Activated naive CD4-positive, alpha-beta T cell (primary cell): ENCODE measurements at places on chromosomes 5 and 9.

DNA sequence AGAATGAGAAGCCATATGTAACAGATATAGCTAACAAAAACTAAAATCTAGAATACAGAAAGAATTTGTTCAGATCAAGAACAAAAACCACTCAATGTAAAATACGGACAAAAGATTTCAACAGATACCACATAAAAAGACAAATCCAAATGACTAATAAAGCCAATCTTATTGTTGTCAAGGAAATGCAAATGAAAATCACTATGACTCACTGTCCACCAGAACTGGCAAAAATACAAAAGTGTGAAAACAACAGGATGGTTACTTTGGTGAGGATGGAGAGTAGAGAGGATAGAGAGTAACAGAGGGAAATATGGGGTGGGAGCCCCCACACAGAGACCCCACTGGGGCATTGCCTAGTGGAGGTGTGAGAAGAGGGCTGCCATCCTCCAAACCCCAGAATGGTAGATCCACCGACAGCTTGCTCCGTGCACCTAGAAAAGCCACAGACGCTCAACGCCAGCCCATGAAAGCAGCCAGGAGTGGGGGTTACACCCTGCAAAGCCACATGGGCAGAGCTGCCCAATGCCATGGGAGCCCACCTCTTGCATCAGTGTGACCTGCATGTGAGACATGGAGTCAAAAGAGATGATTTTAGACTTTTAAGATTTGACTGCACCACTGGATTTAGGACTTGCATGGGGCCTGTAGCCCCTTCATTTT lies 15.2 kb upstream of the RHOBTB3 start:
- DNase-seq, result no peak

GRCh38 chr9:79623799-79624721 lies 52.3 kb downstream of the TLE4 start:
- DNase-seq, result no peak

DNA sequence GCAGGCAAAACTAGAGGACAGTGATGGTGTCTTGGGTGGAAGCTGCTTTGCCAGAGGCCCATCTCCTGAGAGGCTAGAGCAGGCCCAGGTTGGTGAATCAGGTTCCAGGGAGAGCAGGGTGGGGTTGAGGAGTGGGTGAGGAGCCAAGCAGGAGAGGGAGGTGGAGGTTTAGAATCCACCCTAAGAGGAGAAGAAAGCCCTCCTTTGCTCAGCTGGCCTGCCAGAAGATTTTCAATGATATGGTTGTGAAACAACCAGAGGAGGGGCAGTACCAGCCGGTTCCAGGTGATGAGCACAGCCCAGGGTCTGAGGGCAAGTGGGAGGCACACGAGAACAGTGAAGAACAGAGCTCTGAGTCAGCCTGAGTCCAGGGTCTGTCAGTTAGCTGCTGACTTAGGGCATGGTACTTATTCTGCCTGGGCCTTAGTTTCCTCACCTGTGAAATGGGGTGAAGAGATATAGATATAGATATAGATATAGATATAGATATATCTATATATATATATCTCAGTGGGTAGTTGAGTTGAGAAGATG lies 17.8 kb downstream of the PPARGC1B start:
- DNase-seq, result no peak

- no peak for DNase-seq
Observed at GRCh38 chr9:96078897-96079490, 203.5 kb downstream of the ERCC6L2 start.

DNA sequence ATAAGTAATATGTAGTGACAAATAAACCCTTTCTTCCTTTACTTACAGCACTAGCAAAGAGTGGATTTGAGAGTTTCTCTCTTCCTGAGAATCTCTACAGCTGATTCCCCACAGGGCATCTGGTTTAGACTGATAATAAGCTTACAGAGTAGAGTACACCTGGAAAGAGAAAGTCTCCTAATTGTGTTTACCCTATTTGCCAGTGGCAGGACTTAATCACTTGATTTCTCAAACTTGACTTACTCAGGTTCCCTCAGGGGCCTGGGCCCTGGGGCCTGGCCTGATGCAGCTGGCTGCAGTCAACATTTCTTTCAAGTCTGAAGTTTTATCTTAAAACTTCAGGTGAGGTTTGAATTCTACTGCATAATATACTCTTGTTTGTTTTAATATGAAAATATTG lies 38.0 kb upstream of the UBTD2 start:
- DNase-seq, result no peak

DNA sequence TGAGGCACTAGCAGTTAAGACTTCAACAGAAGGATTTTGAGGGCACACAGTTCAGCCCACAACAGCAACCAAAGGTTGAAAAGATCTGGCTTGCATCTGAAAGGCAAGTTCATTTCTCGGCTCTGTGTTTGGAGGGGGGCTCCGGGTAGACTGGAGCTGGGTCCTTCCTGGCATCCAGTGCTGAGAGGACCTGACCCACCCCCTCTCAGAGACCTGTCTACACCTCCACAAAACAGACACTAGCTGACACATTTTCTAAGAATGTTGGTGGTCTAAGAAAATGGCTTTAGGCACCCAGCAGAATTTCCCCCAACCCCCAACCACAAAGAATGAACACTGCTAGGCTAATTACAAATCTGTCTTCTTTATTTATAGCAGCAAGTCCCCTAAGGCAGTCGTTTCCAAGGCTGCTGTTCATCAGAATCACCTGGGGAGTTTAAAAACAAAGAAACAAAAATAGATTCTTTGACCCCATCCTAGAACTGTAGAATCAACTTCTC lies 6.2 kb upstream of the PTCH1 start:
- no peak for DNase-seq

DNA sequence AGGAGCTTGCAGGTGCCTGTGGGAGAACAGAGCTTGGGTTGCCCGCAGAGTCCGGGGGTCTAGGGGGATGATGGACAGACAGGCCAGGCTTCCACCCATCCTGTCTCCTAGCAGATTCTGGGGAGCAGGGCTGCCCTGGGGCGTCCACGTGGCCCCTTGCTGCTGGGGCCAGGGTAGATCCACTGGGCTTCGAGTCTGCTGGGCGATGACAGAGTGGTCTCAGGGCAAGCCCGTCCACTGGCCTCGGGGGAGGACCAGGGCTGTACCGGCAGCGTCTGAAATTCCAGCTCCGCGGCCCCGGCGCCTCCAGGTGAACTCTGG lies 124.2 kb upstream of the IRX4 start:
- DNase-seq, result no peak

GRCh38 chr5:9538504-9538903 lies 7.4 kb downstream of the SEMA5A start:
- DNase-seq, result no peak

- no peak for DNase-seq
Observed at GRCh38 chr5:121915765-121916164, 46.0 kb upstream of the SRFBP1 start.

DNA sequence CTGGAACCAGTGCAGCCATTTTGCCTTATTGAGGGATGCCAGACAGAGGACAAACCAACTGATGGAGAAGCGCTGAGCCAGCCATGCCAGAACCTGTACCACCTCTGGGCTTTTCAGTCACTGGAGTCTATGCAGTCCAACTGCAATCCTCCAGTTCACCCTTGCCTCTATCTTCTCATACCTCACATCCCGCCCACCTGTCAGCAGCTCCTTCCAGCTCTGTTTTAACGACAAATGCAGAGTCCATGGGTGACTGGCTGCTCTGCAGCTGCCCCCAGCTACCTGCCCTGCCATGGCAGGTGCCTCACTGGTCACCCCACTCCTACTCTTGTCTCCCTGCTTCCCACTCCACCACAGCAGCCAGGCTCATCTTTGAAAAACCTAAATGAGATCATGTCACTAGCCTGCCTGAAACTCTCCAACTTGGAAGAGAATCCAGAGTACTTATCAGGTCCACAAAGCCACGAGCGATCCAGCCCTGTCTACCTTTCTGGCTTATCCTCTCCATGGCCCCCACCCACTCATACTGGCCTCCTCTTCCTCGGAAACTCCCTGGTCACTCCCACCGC lies 14.0 kb upstream of the ACSL6 start:
- no peak for DNase-seq

- DNase-seq, result no peak
Observed at GRCh38 chr5:10607023-10607665, 43.3 kb downstream of the ANKRD33B start.

GRCh38 chr5:74394528-74394915 lies 246.0 kb downstream of the ENC1 start:
- no peak for DNase-seq

- DNase-seq, result no peak
Observed at GRCh38 chr5:961002-961710, 47.4 kb upstream of the NKD2 start.

- no peak for DNase-seq
Observed at GRCh38 chr9:113991714-113992113, 86.4 kb downstream of the AMBP start.

- DNase-seq, result no peak
Observed at GRCh38 chr9:110877374-110877773, 160.9 kb downstream of the LPAR1 start.

DNA sequence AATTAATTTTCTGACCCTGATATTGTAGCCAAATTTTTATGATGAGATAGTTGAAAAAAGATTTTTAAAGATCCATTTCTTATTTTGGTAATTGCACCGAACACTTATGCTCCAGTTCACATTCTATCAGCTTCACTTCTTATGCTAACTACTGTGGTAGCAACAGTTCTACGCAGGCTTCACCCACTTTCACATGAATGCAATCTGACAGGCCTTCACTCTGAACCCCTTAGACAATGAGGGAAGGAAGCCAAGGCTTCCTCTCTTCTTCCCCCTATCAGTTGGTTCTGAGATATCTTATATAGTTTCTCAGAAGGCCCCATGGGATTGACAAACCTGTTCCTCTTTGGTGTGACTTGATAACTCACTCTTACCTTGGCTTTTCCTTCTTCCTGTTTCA lies 185.8 kb downstream of the CETN3 start:
- DNase-seq, result no peak

DNA sequence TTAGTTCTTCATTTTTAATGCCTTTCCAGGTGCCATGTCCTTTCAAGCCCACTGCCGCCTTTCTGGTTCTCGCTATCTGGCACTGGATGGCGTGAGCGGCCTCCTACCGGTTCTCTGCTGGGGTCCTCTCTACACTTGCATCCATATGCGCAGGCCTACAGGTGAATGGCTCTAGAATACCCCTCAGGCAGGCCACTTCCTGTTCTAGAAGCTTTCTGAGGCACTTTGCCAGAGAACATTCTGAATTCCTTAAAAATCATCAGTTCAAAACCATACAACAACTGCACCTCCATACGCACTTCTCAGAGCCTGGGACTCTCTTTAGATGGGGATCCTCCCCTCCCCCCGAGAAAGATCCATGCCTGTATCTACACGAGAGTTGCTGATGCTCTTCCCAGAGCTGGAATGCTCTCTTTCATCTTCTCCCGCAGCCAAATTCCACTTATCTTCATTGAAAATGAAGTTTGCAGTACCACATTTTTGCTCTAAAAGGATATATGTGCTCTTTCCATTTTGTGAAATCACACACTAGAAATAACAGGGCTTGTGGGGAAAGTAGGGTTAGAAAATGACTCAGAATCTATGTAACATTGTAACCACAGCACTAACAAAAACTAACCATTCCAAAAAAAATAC lies 1.4 kb upstream of the LHFPL2 start:
- no peak for DNase-seq

- no peak for DNase-seq
Observed at GRCh38 chr9:14313951-14314423, at the start of gene NFIB. Gene NFIB, minus strand, starts transcription at chr9:14314141. Its CDS starts 630 bp downstream, at chr9:14313511.

GRCh38 chr9:95910023-95910707 lies 34.7 kb downstream of the ERCC6L2 start:
- DNase-seq, result no peak

- no peak for DNase-seq
Observed at GRCh38 chr9:128091144-128091543, 23.1 kb downstream of the SLC25A25 start.

DNA sequence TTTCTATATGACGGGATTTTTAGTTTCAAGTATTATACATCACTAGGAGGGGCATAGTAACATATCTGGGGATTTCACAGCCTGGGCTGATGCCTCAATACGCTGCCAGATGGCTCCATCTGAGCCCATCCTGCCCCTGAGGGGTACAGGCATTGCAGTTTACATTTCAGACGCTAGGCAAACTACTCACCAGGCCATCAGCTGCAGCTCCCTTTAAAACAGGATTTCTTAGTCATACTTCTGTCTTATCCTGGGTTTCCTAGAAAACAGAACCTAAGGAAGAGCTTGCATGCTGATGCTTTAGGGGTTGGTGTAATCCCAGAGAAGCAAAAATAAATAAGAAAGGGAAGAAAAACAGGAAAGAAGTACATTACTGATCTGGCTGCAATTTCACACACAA lies 372.8 kb upstream of the PIK3R1 start:
- no peak for DNase-seq

DNA sequence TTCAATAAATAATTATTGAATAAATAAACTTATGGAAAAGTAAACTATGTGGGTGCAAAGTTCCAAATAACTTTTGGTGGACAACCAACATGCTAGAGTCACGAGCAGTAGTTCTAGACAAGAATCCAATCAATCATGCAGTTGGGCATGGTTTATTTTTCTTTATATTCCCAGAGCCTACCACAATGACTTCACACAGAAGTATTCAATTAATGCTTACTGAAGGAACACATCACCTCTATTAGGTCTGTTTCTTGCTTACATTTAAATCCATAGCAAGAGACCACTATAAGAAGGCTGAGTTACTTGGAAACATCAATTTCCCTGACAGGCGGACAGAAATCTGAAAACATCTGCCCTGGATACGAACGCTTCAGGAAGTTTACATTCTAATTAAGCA lies 214.2 kb downstream of the TMEM232 start:
- DNase-seq, result no peak

GRCh38 chr5:96236051-96236450 lies 197.0 kb downstream of the PCSK1 start:
- DNase-seq, result no peak

- DNase-seq, result no peak
Observed at GRCh38 chr9:4106760-4107143, 193.1 kb downstream of the GLIS3 start.

- DNase-seq, result no peak
Observed at GRCh38 chr5:124399426-124399961, 346.9 kb downstream of the ZNF608 start.

DNA sequence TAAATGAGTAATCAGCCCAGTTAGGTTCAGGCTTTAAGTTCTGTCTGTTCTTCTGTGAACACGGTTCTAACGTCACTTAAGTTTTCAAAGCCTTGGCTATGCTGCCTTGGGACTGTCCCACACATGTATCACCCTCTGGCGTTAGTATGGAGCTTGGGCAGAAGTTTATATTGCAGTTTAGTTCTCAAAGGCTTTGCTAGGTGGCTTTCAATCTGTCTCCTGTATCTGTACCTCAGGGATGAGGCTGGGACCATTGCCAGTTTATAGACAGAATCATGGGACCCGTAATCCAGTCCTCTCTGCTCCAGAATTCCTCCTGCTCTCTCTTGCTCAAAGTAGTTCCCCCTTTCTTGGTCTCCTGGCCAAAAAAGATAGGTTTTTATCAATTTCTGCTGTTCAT lies 12.1 kb downstream of the C9orf40 start:
- no peak for DNase-seq
